ENCODE measurements at places on chromosomes 16 and 17.

GRCh38 chr17:28255616-28256015 lies 63.4 kb upstream of the TMEM97 start:
- DNase-seq: no peak

DNA sequence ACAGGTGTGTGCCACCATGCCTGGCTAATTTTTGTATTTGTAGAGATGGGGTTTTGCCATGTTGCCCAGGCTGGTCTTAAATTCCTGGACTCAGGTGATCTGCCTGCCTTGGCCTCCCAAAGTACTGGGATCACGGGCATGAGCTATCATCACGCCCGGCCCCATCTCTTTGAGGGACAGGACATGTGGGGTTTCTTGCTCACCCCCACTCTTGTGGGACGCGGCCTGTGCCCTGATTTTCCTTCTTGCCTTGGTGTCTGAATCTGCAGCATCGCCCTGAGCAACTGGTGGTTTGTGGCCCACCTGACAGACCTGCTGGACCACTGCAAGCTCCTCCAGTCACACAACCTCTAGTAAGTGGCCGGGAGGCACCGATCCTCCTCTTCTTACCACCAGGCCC lies 25.6 kb downstream of the NUP85 start:
- DNase-seq: no peak

DNA sequence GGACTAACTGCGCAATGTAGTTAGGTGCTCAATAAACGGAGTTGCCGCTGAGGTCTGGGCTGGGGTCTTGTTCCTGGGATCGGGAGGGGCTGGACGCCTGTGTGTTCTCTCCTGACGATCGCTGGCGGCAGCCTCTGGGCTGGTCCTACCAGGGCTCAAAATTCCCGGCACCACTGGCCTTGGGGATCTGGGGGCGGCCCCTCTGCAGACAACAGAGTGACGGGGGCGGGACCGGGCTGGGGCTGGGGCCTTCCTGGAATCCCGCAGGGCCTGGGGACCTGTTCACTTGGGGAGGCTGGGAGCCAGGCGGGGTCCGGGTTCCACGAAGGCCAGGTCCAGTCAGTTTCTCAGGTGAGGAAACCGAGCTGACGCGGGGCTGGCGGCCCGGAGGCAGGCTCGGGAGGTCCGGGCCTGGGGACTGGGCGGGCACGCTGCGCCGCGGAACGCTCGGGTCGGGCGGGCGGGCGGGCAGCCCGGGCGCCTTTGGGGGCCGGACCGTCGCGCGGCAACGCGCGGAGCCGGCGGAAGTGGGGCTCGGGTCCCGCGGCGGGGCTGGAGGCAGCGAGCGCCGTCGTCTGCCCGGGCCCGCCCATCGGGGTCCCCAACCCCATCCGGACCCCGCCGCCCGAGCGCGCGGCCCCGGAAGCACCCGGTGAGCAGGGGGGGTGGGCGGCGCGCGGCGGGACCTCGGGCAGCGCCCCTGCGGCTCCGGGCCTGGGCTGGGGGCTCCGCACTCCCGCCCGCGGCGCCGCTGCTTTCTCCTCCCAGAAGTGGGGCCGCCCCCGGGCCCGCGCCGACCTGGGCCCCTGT lies at the start of gene PIGQ:
TSS of gene PIGQ (plus strand) at position 524 of the 810 bp plus-strand sequence. CDS start 4,107 bp downstream, outside the sequence.
- peak; percentile 50 for DNase-seq

DNA sequence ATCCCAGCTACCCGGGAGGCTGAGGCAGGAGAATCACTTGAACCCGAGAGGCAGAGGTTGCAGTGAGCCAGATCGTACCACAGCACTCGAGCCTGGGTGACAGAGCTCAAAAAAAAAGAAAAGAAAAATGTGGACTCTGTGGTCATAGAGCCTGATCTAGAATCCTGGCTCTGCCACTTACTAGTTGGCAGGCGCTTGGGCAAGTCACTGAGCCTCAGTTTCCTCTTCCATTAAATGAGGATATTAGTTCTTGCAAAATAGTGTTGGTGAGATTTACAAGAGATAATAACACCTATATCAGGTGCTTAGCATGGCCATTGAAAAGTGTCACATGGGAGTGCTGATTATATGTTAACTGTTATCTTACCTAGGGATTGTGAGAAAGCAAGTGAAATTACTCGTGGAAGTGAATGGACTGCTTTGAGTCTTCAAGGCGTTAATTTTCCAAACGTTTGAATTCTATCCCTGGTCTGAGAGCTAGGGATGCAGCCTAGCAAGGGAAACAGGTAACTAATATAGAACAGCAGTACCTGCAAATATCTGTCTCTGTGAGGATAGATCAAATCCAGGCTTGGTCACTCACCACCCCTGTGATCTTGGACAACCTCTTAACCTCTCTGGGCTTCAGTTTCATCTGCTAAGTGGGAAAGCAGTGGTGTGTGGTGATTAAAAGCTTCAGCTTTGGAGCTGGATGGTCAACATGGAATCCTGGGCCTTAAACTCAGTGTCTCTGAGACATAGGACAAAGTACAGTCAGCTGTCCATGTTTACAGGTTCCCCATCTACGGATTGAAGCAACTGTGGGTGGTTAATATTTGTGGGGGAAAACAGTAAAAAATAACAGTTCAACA lies 953 bp upstream of the NSMCE1 start:
- no peak for DNase-seq

- no peak for DNase-seq
Measured at GRCh38 chr16:71258372-71258771, 27.9 kb upstream of the HYDIN start.

- DNase-seq: peak; percentile 61
Measured at GRCh38 chr17:44065668-44066203, 735 bp downstream of the LSM12 start.

GRCh38 chr16:88350922-88351321 lies 31.8 kb upstream of the ZNF469 start:
- DNase-seq: no peak

GRCh38 chr17:31811101-31811500 lies 47.9 kb downstream of the COPRS start:
- no peak for DNase-seq

DNA sequence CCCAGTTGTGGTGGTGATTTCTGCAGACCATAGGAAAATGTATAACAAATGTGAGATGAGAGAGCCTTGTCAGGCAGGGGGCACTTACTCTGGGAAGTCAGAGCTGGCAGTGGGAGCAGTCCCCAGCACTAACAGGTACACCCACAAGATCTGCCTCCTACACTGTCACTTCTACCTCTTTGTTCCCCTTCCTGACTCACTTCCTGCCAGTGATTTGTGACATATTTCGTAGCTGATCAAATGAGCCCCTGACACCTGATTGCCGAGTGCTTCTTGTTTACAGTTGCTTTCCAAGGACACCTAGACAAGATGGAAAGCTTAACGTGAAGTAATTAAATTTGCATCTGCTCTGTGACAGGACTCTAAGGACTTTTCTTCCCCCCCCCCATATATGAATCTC lies 40.5 kb downstream of the FTO start:
- DNase-seq: peak; percentile 43

- DNase-seq: no peak
Measured at GRCh38 chr17:63275318-63275970, 170.7 kb downstream of the CYB561 start.

GRCh38 chr16:86566601-86566965 lies at the start of gene FOXC2:
FOXC2 (plus strand) TSS chr16:86566829; CDS start chr16:86567336, 507 bp downstream.
- DNase-seq: peak; percentile 85

- no peak for DNase-seq
Measured at GRCh38 chr16:54932021-54932660, 1.5 kb downstream of the IRX5 start.

DNA sequence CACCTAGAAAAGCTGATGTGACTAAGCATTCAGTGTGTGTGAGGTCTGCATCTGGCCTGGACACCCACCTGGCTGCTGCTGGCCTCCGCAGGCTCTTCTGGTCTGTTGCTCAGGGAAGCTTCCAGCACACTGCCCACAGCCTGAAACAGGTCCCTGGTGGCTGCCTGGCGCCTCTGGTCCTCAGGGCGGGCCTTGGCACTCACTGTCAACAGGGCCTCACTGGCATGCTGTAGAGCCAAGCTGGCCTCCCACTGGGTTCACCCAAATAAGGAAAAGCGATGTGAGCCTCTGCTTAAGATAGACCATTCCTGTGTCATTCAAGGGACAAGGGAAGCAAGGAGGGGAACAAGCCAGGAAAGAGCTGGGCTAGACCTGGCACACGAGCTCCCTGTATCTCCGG lies 70.6 kb upstream of the BCO1 start:
- no peak for DNase-seq

- no peak for DNase-seq
Measured at GRCh38 chr16:29990034-29990433, 5.4 kb downstream of the HIRIP3 start.

DNA sequence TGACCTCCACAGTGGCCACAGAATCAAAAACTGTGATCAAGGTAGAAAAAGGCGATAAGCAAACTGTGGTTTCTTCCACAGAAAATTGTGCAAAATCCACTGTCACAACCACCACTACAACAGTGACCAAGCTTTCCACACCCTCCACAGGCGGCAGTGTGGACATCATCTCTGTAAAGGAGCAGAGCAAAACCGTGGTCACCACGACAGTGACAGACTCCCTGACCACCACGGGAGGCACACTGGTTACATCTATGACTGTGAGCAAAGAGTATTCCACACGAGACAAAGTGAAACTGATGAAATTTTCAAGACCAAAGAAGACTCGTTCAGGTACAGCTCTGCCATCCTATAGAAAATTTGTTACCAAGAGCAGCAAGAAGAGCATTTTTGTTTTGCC lies 83.6 kb downstream of the C17orf58 start:
- DNase-seq: no peak

- no peak for DNase-seq
Measured at GRCh38 chr16:69936252-69936651, 14.9 kb upstream of the CLEC18A start.

GRCh38 chr17:53633856-53634255 lies 188.9 kb upstream of the KIF2B start:
- DNase-seq: no peak

- DNase-seq: no peak
Measured at GRCh38 chr17:75542229-75542628, 16.7 kb downstream of the LLGL2 start.

DNA sequence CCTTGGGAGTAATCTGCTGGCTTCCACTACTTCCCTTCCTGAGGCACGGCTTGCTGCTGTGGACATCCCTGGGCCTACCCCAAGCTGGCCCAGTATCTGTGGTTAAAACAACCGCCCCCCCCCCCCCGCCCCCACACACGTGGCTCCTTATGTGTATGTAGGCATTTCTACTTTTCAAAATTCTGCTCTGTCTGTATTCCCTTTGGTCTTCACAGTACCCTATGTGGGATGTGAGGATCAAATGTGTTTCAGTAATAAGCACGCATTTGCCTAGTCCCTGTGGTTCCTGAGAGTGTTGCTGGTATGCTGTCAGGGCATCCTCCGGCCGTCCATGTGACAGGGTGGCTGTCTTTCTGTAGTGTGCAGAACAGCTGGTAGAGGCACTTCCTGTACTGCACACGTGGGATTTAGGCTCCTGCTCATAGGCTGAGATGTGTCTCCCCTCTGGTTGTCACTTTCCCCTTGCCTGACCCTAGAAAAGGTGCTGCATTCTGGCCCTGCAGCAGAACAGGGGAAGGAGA lies 2.2 kb downstream of the NT5M start:
- DNase-seq: peak; percentile 96

DNA sequence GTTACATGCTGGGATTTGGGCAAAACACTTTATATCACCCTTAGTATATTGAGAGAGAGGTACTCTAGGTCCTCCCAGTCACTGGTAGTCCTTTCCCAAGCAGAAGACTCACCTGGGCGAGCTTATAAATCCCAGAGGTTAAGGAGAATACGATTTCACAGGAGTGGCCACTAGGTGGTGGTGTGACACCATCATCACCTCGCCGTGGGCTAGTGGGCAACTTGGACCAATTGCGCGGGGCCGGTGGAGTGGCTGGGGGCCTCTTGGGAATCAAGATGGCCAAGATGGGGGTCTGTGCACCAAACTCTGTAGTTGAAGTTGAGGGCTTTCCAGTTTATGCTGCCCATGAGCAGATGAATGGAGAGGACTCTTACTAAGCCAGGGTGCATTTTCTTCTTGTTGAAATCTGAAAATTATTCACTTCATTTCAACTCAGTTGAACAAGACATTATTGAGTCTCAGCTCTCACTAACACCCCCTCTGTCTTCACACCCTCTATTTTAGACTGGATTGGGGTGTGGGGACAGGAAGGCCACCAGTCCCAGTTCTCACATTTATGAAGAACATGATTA lies 38.2 kb upstream of the PIRT start:
- DNase-seq: peak; percentile 23

DNA sequence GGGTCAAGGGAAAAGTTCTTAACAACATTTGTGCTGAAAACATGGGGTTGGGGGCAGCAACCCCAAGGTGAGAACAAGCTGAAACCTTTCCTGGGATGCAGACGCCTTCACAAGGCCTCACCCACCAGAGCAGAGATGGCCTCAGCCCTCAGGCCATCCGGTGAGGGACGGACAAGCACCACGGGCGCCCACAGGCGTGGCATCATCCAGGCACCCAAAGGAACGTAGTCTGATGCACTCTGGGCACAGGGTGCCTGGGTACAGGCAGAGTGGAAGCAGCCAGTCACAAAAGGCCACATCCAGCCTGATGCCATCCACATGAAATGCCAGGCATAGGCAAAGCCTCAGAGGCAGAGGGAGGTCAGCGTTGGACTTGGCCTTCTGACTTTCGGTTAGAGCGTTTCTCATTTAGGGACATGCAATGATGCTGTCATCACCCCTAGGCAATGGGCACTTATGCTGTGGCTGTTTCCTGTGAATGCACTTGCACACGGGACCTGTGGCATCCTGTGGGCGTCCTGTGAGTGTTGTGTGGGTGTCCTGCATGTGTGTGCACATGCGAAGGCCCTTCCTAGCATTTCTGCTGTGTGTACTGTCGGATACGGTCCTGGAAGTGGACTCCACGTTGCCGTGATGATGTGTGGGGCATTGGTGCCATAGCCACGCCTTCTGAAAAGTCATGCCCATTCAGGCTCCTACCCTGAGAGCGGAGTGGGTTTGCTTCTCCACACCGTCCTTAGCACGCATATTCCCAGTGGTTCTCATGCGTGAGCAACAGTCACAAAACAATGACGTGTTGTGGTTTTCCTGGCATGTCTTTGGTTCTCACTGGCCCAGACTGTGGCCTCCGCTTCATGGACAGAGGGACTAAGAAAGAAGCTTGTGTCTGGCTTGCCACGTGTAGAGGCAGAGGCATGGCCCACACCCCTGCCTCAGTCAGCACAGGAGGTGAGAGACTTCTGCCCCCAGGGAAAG lies 52.7 kb upstream of the ZNF469 start:
- no peak for DNase-seq
